ENCODE measurements at places on chromosomes 4 and X.

DNA sequence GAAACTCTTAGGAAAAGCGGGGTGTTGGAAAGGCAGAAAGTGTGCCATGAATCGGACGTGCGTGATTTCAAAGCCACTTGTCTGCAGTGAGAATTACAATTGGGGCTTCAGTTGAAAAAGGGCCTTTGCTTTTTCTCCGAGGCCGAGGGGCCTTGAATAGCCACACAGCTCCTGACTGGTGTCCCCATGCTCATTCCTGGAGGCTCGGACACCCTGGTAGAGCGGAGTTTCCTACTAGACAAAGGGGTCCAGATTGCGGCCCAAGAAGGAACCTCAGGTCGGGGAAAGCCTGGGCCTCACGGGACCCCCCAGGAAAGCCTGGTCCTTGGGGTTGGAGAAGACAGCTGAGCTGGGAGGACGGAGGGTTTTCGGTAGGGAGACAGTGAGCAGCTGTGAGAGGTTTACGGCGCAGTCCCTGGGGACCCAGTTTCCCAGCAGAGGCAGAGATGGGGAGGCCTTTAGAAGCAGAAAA, 3.0 kb upstream of the SHOX start:
- DNase-seq = no peak

GRCh38 chrX:23365541-23365940, 30.9 kb downstream of the PTCHD1 start:
- no peak for DNase-seq

- no peak for DNase-seq
Observed at GRCh38 chrX:21373637-21374162, 518 bp upstream of the CNKSR2 start.

GRCh38 chr4:133856731-133857355, 344.7 kb downstream of the PABPC4L start:
- no peak for DNase-seq

DNA sequence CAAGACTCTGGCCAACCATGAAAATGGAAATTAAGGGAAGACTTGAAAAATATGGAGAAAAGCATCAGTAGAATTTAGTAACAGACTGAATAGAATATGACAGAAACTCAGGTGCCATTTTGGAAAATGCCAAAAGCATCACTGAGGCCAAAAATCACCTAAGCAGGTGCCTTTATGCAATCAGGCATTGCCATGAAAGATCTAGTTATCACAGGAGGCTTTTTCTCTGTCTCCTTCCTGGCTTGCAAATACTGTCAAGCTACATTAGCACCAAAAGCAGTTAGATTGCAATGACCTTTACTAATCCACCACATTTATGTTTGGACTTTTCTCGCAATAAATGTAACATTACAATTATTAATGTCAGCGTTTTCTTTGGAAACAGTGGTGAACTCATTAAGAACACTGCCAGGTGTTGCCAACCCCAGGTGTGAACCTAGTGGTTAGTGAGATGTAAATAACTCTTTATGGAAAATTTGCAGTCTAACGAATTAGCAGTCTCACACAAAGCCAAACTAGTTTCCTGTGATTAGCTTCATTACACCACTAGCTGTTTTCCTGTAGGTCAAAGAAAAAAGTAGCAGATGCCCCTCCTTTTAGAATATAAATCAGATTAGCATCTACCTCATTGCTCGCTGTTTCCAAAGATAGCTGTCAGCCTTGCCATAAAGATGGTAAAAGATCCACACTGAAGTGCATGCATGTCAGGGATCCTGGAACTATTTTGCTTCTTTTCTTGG, 1568.4 kb upstream of the TENM3 start:
- no peak for DNase-seq

DNA sequence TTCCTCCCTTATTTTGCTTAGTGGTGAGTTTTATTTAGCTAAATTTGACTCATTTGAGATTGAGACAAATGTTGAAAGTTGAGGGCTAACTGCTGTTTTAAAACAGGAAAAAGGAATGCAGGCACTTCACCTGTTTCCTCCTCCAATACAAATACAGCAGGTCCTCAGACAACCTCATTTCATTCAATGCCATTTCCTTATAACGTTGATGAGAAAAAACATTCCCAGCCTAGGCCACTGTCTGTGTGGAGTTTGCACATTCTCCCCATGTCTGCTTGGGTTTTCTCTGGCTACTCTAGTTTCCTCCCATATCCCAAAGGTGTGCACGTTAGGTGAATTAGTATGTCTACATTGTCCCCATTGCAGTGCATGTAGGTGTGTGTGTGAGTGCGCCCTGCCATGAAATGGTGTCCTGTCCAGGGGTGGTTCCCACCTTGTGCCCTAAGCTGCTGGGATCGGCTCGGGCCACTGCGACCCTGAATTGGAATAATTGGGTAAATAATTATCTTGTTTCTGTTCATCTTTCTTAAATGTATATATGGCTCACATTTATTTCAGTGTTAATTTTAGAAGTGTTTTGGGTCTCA, 21.9 kb downstream of the SMAD1 start:
- DNase-seq = no peak

Measured in stimulated activated CD8-positive, alpha-beta memory T cell treated with anti-CD3 and anti-CD28 coated beads, Interleukin-4, amount 100 ng/mL, for 1 hour (primary cell).